ENCODE measurements at places on chromosomes 12 and 14.

GRCh38 chr14:103508521-103509329, 13.9 kb downstream of the CKB start:
- DNase-seq = no peak

GRCh38 chr14:64625386-64626232, 75.8 kb downstream of the PPP1R36 start:
- no peak for DNase-seq

DNA sequence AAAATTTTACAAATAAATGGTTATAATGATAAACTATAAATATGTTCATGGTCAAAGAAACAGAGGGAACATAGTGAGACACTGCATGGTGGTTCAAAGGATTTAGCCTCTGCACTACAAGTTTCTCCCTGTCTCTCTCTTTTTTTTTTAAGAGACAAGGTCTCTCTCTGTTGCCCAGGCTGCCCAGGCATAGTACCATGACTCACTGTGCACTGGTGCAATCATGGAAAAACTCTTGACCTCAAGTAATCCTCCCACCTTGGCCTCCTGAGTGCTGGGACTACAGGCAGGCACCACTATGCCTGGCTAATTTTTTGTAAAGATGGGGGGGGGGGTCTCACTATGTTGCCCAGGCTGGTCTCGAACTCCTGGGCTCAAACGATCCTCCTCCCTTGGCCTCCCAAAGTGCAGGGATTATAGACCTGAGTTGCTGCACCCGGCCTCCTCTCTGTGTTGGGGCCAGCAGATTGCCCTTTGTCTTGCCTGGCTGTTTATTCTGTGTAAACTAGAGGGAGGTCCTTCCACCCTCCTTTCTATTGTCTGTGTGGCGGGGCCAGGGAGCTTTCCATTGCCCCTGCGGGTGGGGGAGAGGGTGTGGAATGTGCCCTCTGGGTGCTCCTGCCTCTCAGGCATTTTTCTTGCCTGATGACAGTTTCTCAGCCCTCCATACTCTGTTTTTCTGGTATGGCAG, 22.1 kb downstream of the MTHFD1 start:
- DNase-seq = no peak

- peak; percentile 89 for DNase-seq
These were observed 788 bp downstream of the TEX52 start for GRCh38 chr12:2856051-2856450.

DNA sequence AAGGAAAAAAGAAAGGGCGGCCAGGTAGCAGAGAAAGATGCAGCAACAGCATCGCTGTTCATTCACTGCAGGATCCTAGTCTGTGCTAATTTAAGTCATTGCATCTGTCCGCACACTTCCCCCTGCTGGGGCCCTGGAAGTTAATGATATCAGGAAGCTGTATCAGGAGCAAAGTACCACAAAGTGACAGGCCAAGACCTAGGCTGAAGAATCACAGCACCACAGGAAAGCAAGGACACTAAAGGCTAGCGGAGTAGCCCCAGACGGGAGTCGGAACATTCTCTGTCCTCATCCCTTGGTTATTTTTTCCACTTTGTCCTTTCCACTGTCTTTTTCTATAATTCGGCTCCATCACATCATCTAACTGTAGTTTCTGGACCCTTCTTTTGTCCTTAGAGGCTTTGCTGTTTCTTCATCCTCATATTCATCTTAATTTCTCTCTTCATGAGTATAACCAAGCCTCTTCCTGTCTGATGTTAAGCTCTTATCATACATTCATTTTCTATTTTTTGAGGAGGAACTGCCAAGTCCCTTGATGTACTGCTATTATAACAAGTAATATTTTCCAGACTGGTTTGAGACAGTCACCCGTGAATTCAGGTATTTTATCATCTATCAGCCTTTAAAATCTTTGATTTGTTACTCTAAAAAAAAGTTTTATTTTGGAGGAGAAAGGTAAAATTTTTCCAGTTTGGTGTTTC, 28.3 kb downstream of the DUSP16 start:
- DNase-seq = no peak

DNA sequence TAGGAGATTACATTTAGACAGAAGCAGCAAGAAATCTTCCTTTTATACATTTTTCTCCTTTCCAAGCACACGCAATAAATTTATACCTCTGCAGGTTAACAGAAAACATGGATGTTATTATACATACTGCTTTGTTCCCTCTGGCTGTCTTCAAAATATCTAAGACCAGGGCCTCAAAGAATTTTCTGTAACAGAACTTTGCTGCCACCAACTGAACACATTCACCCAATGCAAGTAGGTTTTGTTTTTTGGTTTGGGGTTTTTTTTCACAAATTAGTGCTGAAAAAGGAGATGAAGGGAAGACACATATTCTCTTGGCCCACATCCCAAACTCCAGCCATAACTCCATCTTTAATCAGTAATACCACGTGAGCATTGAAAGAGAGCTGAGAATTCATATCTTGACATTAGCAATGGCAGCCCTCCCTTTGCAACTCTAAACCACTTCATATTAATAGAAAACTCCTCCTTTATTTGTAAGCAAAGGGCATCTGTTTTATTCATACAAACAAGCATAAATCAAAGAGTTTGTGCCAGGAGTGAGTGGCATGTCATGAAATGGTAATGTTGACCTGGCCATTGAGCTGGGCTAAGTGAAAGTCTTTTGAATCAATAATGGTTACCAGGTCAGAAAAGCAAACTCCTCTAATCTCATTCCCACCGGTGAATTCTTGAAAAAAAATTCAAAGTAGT, 150.8 kb upstream of the FSCB start:
- peak; percentile 58 for DNase-seq

- peak; percentile 68 for DNase-seq
These were observed 418 bp upstream of the MYG1 start for GRCh38 chr12:53299101-53299453.

DNA sequence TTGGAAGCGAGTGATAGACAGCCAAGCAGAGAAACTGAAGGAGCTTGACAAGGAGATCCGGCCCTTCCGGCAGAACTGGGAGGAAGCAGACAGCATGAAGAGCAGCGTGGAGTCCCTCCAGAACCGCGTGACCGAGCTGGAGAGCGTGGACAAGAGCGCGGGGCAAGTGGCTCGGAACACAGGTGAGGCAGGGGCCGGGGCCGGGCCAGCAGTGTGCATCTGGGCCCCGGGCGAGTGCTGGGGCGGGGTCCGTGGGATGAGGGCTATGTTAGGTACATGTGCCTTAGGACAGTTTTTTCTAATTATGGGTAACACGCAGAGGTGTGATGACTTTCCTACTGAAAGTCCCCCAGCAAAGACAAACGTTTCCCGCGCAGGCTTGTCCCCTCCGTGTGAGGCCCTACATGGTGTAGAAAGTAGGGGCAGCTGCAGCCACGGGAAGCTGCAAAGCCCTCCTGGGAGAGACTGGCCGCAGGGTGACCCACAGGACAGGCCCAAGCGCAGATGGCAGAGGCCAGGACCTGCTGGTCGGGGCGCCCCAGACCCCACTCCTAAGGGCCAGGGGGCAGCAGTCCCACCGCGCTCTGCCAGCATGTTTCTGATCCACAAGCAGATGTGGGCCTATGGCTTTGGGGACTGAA, 19.1 kb upstream of the AMN start:
- no peak for DNase-seq

DNA sequence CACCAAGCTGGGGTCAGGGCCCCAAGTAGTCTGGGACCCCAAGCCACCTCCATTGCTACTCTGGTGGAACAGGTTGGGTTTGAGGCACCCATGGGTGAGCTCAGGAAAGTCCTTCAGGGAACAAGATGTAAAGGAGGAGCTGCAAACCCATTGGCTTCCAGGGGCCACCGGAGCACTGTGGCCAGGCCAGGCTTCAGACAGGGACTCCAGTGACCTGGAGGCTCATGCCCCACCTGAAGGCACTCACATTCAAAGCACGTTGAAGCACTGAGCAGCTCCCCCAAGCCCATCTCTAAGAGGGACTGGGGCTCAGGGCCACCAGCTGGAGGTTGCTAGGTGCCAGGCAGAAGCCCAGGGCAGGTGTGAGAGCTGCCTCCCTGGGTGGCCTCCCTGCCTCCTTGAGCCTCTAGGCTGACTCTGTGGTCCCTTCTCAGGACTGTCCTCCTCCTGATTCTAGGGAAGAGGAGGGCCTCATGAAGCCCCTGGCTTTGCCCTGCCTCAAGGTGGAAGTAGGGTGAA, 49.1 kb downstream of the FAM222A start:
- no peak for DNase-seq

DNA sequence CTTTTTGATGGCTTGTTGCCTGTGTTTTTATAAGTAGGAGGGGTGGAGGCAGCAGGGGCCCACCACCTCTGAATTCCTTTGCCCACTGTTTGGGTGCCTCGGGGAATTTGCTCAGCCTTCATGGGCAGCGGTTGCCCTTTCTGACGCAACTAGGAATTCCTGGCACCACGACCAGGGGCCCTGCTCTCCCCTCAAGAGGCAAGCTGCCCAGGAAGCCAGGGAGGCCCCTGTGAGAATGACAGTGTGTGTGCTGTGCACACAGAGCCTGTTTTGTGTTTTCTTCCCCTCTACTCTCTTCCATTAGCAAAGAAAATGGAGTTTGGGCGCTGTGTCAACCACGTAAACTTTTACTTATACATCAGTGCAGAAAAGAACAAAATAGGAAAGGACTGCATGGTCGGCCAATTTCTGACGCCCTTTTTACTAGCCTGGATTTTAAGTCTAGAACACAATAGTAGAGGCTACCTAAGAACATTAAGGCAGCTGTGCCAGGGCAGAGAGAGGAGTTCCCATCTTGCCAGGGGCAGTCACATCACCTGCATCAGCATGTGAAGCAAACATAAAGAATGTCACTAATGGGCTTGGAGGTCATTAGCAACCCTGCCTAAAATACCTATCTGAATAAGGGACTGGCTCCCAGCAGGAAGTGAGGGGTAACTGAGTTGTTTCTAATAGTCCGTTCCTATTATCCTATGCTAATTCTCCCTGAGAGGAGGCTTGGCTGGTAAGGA, 17.9 kb upstream of the PTGR2 start:
- DNase-seq = no peak

GRCh38 chr14:52873694-52874093, 77.2 kb downstream of the FERMT2 start:
- DNase-seq = no peak

GRCh38 chr14:96077983-96078624, 38.9 kb downstream of the C14orf132 start:
- DNase-seq = peak; percentile 33

- DNase-seq = no peak
These were observed 32.4 kb downstream of the DENND5B start for GRCh38 chr12:31558521-31558920.

- DNase-seq = no peak
These were observed 106.7 kb downstream of the MYF5 start for GRCh38 chr12:80823393-80823792.

GRCh38 chr14:98133806-98134205, 1138.2 kb downstream of the BCL11B start:
- DNase-seq = no peak

GRCh38 chr12:120438495-120439198, 734 bp downstream of the COX6A1 start:
- DNase-seq = peak; percentile 60

- no peak for DNase-seq
These were observed 3.4 kb upstream of the RNASE8 start for GRCh38 chr14:21054123-21054767.
